Tongue (tissue), 3 donors: ENCODE measurements at places on chromosomes 4 and X. TPM values are rescaled to one million over a fixed set of nuclear protein-coding genes. Genes with fewer than 3 reads are reported as not detected.
A peak's percentile ranks its signal among the peaks of the same experiment; 100 is the strongest.

GRCh38 chr4:183722731-183723560 lies 63.9 kb downstream of the TRAPPC11 start:
- peak; percentile 63 for DNase-seq

DNA sequence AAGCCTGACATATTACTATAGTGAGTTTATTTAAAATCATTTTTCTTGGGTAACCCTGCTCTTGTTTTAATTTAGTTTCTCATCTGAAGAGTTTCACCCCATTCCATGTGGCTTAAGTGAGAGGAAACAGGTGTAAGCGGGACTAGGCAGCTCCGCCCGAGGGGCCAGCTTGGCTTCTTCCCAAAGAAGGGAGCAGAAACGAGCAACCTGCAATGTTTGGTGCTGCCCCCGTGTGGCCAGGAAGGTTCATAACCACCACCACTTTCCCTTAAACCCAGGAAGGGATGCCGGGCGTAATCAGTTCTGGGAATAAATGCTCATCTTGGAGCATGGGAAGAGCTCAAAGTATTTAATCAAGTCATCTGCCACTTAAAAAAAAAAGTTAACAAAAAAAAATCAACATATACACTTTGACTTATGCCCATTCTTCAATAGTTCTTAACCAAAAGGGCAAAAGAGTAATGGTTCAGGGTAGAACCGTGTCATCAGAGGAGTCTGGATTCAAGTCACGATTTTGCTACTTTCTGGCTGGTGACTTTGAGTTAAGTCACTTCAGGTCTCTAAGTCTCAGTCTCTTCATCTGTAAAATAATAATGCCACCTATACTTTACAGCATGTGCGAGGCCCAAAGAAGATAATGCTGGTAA lies 147.9 kb downstream of the NSUN7 start:
- peak; percentile 92 for DNase-seq

- peak; percentile 87 for DNase-seq
Measured at GRCh38 chrX:54358424-54359211, 772 bp upstream of the WNK3 start.

NMU gene
- 6.2 TPM for total RNA-seq

FAM184B gene
- total RNA-seq: 8.0 TPM

F8A1 gene
- total RNA-seq: 2.6 TPM

MAB21L2 gene
- 0.10 TPM for total RNA-seq

EPHA5 gene
- 1.7 TPM for total RNA-seq
